ENCODE measurements at places on chromosomes 7 and 10.

- no peak for DNase-seq
These were observed 127.5 kb downstream of the SNX10 start for GRCh38 chr7:26419198-26419597.

- no peak for DNase-seq
These were observed 13.3 kb downstream of the ZCCHC24 start for GRCh38 chr10:79431891-79432831.

- DNase-seq: no peak
These were observed 51.2 kb upstream of the STK17A start for GRCh38 chr7:43531700-43532099.

- DNase-seq: no peak
These were observed 157.4 kb upstream of the LYZL2 start for GRCh38 chr10:30786906-30787305.

GRCh38 chr7:121099572-121099971 lies 111.1 kb downstream of the CPED1 start:
- DNase-seq: no peak

- DNase-seq: no peak
These were observed 21.9 kb downstream of the ARID5B start for GRCh38 chr10:61923210-61923949.

- no peak for DNase-seq
These were observed 280.9 kb downstream of the LRMDA start for GRCh38 chr10:75712242-75712880.

DNA sequence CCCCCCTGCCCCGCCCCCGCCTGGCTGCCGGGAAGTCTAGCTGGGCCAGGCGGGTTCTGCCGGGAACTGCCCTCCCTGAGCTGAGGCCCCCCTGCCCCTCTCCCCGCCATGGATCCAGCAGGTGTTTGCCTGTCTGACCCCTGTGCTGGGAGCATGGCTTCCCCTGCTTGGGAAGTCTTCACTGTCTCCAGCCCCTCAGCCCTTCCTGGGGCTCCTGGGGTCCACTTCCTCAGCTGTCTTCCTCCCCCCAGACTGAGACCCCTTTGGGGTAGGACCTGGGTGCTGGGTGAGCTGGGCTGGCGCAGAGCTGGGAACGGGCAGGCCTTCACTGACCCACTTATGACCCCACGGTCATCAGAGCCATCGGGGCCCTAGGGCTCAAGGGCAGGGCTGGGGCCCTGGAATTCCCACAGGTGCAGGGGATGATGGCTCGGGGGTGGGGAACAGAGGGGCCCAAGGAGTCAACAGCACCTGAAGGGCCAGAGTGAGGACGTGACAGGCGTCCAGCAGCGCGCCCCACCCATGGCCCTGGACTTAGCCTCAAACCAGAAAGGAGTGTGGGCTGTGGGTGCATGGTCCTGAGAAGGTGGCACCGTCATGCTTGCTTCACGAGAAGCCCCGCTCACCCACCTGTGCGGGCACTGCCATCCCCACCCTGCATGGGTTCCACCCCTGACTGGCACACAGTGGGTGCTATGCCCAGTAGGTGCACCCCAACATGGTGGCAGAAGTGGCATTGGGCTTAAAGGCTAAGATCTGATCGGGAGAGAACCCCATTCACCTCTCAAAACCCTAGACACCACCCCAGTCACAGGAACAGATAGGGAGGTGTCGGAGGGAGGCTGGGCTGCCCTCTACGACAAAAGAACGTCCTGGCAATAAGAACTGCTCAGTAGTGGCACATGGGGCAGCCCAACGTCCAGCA lies 16.2 kb upstream of the TNRC18 start:
- DNase-seq: no peak

- no peak for DNase-seq
These were observed 17.4 kb downstream of the KPNA7 start for GRCh38 chr7:99190359-99191009.

DNA sequence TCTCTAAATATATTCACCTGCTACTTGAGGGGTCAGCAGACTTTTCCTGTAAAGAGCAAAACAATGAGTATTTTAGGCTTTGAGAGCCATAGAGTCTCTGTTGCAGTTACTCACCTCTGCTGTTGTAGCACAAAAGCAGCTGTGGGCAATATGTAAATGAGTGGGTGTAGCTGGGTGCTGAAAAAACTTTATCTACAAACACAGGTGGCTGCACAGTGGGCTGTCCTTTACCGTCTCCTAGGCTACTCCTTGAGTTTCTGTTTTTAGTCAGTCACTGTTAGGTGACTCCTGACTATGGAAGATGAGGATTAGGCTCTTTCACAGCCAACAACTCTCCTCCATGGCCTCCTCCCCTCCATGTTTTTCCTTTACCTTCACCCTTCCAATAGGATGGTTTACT lies 286.1 kb upstream of the C7orf33 start:
- no peak for DNase-seq

DNA sequence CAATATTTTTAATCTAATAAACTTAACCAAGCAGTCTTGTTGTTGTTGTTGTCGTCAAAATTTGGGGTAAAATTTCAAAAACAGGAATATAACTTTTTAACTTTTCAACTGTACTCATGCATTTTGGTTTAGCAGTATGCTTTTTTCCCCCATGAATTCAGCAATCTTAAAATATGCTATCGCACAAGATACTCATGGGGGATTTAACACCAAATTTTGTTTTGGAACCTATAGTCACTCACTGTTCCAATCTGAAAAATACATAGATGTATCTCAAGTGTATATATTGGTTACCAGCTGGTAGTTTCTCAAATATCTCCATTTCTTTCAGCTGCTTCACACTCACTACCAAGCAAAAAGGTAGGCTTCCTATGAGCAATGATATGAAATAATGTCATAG lies 91.4 kb upstream of the PIK3CG start:
- no peak for DNase-seq

GRCh38 chr10:133335246-133336117 lies 1.2 kb downstream of the CALY start:
- no peak for DNase-seq

DNA sequence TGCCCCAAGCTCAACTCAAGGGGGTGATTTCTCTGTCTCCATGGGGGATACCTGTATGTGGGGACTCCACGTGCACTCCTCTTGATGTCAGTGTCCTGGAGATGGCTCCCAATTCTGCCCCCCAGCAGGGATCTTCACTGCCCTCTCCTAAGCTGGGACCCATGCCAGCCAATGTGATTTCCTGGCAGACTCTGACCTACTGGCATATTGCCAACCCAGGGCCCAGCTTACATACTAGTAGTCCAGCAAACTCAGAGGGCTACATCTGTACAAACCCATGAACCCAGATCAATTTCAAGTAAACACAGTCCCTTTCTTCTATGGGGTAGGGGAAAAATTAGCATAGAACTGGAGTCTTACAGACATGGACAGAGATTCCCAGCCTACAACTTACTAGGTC lies 26.2 kb upstream of the BMPR1A start:
- DNase-seq: no peak

DNA sequence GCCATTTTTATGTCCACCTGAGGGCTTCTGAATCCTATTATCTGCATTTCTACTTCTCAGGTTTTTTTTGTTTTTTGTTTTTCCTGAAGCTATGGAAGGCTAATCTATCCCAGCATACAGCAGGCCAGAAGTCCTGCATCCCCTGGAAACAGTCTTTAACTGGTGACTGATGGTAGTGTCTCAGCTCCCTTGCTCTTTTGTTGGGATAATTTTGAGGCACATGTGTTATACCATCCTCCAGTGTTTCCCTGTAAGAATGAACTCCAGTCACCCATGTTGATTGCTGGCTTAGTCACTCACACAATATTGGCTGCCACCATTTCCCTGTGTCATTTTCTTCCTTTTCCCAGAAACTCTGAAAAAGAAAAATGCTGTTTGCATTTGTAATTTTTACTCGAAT lies 1094.0 kb upstream of the LRRN3 start:
- no peak for DNase-seq

DNA sequence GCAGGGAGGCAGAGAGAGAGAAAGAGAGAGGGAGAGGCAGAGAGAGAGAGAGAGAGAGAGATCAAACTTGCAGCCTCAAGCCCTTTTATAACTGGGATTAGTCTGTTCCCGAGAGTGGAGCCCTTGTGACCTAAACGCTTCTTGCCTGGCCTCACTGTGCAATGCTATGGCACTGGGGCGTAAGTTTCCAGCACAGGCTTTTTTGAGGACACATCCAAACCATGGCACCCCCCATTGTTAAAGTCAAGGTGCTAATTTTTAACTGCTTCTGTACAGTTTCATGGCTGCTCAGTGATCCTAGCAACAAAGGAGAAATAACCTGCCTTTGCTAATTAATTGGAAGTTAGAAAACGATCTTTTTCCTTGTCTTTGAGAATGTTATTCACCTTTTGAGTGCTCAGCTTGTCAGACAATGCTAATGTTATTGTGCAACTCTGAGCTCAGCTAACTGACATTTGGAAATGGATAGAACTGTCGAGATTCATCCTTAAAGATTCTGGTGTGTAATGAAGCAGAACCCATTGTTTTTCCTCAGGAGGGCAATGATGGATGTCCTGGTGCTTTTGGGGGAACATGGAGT lies 268.4 kb downstream of the GLRX3 start:
- DNase-seq: no peak

DNA sequence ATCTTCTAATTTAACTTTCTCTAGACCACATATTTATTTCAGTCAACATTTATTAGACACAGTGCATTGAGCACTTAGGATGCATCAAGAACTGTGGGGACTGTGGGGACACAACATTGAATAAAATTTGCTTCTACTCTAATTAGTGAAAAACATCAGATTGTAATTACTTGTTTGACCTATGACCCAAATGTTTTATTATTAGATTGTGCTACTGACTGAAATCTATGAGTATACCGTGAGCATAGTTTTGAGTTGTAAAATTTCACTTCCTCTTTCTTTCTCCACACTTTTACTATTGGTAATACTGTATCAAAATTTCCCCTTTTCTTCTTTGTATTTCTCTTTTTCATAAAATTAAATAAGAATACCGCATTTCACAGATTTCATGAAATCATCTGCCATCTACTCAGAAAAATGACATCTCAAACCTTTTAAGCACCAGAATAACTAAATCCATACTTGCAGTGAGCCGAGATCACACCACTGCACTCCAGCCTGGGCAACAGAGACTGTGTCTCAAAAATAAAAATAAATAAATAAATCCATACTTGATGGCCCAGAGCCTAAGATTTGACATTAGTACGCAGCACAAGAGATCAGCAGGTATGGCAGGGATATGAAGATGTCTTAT lies 25.4 kb upstream of the INPP5F start:
- DNase-seq: no peak

DNA sequence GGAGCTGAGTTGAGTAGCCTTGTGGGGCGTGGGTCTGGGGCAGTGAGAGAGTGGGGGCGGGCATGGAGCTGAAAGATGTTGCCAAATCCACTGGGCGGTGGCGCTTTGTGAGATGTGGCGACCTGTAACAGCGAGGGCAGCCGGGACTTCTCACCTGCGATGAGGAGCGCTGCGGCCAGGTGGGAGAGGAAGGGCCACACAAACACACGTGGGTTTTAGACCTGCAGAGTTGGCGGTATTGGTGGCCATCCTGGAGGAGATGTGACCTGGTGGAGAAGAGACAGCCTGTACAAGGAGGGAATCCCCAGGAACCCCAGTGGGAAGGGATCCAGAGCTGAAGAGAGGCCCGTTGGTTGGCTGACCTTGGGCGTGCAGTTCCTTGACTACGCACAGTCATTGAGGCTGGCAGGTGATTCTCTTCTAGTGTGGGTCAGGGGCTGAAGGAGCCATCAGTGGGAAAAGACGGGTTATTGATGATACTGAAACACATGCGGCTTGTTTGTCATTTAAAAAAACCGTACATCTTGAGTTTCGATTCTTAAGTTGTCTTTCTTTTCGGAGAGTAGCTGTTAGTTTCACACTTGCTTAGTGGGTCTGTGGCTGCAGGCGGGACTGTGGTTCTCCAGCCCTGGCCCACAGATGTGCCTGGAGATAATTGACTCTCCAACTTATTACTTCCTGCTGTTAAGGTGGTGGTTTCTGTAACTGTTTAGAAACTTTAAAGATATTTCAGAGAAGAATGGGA lies 2.4 kb downstream of the CHST12 start:
- DNase-seq: no peak

- no peak for DNase-seq
These were observed 395.1 kb upstream of the GALNT17 start for GRCh38 chr7:70736715-70737460.

GRCh38 chr10:111556666-111557065 lies 479.8 kb downstream of the ADRA2A start:
- no peak for DNase-seq

- peak; percentile 21 for DNase-seq
These were observed 6.6 kb downstream of the AASS start for GRCh38 chr7:122137251-122138077.

GRCh38 chr7:66839814-66840213 lies 81.2 kb upstream of the TMEM248 start:
- no peak for DNase-seq

- peak; percentile 10 for DNase-seq
These were observed 52.0 kb upstream of the FIGNL1 start for GRCh38 chr7:50502001-50502684.

DNA sequence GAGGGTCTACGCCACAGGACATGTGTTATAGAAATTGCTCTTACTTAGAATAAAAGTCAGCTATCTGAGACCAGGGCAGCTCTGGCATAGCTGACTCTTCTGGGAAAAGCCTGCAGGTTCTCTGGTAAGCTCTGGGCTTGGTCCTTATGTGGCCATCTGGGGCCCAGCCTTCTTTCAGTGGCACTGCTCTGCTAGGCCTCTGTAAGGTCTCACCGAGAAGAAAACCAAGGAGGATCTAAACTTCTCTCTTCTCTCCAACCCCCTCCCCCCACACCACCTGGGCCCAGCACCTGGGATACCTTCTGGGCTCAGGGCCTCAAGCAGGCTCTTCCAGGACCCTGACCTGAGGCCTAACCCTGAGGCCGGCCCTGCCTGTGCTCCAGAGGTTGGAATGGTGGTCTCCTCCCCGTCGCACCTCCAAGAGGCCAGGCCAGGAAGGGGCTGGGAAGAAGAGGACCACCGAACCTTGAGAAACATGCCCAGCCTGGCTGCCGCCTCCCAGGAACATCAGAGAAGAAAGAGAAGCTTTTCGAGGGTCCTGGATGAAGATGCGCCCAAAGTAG lies 323.6 kb downstream of the GFRA1 start:
- DNase-seq: no peak

GRCh38 chr7:33685503-33685902 lies 219.8 kb upstream of the BMPER start:
- DNase-seq: no peak

DNA sequence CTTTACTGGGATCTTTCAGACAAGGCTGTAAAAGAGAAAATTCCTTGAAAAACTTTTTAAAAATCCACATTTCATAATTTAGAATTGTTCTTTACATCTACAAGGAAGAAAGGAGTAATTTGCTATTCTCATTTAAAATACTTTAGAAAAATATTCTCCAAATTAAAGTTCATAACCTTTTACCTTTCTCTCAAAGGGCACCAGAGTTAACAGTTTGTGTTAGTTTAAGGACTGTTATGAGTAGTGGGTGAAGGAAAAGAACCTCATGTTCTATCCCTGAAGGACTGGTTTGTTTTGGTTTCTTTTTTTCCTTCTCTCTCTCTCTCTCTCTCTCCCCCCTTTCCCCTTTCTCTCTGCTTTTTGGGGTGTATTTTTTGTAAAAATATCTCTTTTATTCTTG lies 4.1 kb downstream of the AGMO start:
- DNase-seq: no peak
